ENCODE measurements at places on chromosomes 5 and 9.

DNA sequence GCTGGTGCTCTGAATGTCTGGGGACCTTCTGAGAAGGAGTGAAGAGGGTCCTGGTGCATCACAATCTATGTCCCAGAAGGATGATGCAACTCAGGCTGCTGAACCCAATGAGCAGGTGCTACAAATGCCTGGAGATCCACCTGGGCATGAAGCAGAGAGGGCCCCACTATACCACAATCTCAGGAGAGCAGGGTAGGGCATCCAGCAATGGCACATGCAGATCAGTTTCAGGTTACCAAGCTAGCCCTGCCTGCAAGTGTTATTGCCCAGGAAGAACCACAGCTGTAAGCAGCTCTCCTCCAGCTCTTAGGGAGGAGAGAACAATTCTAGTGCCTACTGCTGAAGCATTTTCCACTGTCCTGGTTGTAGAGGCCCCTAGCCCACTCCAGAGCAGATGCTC lies 389.2 kb upstream of the TNC start:
- DNase-seq, result no peak

DNA sequence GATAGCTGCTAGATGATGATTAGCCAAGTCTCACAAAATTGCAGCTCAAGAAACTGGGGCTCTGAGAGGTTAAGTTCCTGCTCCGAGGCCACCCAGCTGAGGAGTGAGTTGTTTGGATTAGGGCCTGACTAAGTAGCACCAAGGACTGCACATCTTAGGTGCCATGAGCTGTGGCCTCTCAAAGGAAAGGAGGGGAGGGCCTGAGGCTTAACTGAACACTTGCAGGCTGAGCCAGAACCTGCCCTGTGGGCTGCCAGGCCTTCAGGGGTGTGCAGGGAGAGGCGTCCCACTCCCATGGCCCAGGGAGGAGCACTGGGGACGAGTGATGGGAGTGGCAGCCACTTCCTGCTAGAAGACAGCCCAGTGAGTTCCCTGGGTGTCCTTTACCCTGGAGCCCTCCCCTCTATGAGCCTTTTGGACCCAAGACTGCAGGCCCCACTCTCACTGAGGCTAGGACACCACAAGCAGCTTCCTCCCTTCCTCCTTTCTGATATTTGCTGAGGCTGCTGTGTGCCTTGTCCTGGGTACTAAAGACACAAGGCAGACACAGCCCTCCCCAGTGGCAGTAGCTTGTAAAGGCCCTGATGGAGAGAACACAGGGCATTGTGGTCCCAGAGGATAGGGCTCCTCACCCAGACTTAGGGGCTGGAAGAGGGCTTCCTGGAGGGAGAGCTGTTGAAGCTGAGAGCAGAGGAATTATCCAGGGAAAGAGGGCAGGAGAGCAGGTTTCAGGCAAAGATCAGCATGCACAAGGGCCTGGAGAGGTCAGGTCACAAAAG lies 22.1 kb downstream of the LMX1B start:
- DNase-seq, result no peak

- DNase-seq, result no peak
These were observed 4.1 kb upstream of the SEMA5A start for GRCh38 chr5:9549941-9550340.

DNA sequence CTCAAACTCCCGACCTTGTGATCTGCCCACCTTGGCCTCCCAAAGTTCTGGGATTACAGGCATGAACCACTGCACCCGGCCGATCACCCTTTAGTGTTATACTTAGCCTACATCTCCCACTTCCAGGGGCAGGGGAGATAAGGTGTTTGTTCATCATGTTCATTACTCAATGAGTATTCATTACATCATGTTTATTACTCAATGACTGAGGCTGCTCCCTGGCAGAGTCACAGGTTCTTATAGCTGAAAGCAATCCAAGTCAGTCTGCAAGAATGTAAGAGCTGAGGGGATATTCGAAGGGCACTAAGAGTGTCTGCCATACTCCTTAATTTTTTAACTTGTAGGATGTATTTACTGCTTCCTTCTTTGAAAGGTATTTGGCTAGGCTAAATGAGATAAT lies 214.2 kb downstream of the SPATA31D1 start:
- no peak for DNase-seq

DNA sequence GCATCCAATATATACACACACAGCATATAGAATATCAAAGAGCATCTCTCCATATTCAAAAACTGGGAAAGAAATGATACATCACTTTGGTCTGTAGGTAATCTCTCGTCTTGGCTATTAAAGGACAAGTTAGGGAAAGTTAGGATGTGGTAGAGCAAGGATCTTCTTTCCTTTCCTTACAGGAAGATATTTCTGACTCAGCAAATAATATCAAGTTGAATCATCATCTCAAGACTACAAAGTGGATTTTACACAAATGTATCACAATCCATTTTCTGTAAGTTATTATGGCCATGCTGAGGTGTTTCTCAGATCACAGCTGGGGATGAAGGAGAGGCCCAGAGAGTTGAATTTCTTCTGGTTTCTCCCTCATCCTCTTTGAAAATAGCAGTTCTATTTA lies 651.7 kb upstream of the CCNG1 start:
- no peak for DNase-seq

GRCh38 chr5:60473654-60474053 lies 226.3 kb downstream of the DEPDC1B start:
- DNase-seq, result no peak

- no peak for DNase-seq
These were observed 19.7 kb upstream of the CCNH start for GRCh38 chr5:87432460-87432859.

- DNase-seq, result no peak
These were observed 30.8 kb downstream of the LCP2 start for GRCh38 chr5:170266570-170267381.

DNA sequence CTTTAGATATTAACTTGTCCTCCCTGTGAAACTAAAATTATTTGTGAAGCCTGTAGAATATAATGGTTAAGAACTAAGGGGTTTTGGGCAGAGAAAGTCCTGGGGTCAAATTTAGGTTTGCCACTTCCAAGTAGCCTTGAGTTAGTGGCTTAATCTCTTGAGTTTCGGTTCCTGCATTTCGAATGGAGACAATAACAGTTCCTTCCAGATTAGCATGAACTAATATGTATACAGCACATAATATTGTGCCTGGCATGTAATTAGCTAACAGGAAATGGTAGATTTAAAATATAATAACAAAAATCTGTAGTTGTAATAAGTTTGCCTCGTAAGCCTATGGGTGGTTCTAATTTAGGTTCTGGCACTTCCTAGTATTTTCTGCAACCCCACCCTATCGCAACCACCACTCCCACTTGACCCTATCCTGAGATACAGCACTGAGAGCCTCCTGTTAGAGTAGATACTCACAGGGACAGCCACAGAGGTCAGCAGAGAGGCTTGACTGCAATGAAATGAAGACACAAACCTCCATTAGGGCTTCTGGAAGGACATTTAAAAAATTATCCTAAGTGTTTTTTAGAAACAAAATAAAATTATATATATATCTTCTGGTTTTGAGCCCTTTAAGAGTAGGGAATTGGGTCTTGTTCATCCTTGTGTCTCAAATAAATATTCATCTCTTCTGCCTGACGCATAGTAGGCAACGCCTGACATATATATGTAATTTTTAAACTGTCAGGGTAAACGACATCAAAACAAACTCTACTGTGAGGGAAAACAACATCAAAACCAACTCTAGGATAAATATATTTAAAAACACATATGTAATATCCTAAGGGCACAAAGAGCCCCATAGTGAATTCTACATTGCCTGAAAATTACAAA lies 8.5 kb downstream of the SPINK9 start:
- DNase-seq, result no peak

GRCh38 chr9:76531231-76531780 lies 72.3 kb downstream of the GCNT1 start:
- DNase-seq, result no peak

DNA sequence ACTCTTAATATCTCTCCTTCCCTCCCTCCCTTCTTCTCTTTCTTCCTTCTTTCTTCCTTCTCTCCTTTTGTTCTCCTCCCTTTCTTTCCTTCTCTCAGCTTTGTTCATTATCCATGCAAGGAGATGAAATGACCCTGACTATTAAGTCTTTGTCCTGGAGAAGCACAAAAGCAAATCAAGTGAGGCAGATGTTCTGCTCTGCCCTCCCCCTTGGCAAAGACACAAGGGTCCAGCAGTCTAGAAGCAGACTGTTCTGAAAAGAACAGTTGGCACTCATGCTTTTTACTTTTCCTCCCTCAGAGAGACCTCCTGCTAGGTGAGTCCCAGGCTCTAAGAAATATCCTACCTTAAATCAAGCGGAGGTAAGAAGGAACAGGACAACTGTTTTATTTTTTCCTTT lies 1067.6 kb upstream of the DMAC1 start:
- DNase-seq, result no peak

DNA sequence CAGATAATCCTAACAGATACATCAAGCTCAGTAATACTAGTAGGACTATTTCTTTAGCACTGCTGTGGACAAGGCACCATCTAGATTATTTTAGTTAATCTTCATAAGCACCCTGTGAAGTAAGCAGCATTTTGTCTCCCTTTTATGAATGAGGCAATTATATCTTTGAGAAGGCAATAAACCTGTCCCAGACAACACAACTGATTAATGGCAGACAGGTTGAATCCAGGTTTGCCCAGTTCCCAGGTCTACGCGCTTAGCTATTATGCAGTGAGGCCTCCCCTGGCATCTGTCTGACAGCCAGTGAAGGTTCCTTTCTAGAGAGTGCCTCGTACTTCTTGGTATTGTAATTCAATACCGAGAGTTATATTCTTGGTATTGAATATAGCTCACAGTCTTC lies 9.7 kb upstream of the LVRN start:
- DNase-seq, result no peak

GRCh38 chr9:130234340-130235260 lies 31.0 kb upstream of the HMCN2 start:
- DNase-seq, result no peak

DNA sequence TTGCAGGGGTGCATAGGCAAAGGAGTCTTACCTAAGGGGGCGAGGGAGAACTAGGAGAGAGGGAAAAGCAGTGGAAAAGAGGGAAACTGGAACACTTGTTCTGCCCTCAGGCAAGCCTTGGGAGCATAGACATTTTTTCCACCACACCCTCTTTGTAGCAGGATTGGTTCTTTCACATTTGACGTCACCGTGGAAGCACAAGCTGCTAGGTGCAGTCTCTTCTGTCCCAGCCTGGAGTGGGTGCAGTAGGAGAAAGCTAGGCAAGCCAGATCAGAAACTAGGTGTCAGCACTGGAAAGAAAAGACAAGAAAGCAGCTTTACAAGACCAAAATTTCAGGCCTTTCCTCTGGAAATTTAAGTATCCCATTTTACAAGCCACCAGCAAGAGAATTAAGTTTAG lies 440.4 kb downstream of the EFNA5 start:
- no peak for DNase-seq

DNA sequence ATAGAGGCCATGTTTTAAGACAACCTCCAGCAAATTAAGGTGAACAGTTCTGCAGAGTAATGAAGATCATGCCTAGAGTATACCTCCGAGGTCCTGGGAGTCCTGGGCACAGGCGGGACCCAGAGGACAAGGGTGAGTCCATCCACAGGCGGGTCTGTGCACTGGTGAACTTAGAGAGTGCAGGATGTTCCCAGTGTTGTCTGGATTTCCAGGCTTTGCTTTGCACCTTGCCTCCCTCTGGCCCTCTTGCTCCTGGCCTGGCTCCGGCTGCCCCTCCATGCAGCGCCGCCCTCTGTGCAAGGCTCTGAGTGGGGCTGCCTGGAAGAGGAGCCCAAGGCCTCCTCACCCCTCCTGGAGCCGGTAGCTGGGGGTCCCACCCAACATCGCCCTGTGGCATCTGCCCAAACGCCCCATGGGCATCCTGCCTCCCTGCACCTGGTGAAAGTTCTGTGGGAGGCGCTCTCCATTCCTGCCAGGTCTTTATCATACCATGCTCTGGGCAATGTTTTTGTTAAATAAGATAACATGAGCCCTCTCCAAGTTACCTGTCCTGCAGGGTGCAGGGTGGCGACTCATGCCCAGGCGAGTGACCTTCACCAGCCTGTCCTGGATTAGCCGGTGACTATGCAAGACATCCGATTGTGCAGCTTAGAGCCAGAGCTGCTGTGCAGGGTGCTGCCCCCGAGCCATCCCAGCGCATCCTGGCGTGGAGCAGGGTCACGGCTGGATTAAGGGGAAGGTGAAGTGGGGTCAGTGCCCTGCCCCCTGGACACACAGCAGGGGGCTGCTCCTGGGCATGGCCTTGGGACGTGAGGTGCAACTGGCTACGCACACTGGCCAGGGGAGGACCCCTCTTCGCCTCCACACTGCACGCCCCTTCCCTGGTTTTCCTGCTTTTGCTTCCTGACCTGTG lies 41.3 kb upstream of the LPCAT1 start:
- DNase-seq, result no peak

- no peak for DNase-seq
These were observed 31.8 kb upstream of the ZNF366 start for GRCh38 chr5:72539038-72539437.

GRCh38 chr9:4762108-4762885 lies 21.3 kb upstream of the AK3 start:
- peak; percentile 72 for DNase-seq

DNA sequence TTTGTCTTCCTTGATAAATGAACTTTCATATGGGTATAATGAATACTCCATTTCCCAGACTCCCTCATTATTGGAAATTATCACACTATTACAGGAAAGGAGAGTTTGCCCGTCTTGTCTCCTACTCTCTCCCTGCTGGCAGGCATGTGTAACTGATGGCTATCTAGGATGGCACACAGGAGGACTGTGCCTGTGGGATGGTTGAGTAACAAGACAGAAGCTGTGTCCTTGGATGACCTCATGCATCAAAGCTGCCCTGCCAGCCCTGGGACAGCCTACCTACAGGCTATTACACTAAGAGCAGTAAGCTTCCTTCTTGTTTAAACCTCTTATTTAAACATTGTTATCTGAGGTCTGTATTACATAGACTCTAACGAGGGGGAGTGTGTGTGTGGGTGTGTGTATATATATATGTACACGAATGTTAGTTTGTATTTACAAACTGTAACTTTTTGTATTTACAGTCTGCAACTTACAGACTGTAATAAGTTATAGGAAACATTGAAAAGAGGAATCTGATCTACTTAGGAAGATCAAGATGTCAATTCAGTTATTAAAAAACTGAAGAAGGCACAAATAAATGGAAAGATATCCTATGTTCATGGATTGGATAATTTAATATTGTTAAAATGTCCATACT lies 247.6 kb upstream of the ACO1 start:
- no peak for DNase-seq

GRCh38 chr5:150298701-150299451 lies 3.8 kb downstream of the ARSI start:
- no peak for DNase-seq

DNA sequence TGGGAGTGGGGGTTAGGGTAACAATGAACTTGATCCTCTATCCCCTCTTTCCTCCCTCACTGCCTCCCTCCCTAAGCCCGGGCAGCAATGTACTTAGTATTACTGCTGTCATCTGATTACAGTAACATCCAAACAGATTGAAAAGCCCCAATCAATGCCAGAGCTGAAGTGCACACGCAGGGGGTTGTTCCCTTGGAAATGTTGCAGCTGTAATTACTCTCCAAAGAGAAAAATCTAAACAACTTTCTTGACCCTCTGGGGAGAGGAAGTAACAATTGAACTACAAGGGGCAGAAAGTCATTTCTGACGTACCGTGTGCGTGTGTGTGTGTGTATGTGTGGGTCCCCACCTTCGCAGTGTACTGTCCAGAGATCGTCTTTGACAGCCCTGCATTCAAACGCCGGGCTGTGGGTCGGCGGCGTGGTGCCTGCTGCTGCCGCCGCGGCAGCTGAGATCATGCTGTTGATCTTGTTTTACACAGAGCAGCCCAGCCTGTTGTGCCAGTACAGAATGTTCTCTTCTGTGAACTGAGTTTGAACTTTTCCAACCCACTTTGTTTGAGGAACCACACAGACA lies 66.0 kb upstream of the KLF9 start:
- no peak for DNase-seq

Data from stimulated activated CD8-positive, alpha-beta memory T cell treated with anti-CD3 and anti-CD28 coated beads, Interleukin-4, amount 100 ng/mL, for 1 hour (primary cell).